ENCODE measurements at places on chromosomes 5 and 9.
A peak's percentile ranks its signal among the peaks of the same experiment; 100 is the strongest.

- DNase-seq = no peak
These were observed 36.4 kb downstream of the RNF180 start for GRCh38 chr5:64201996-64202395.

- DNase-seq = peak; percentile 57
These were observed 77.1 kb downstream of the MRPS27 start for GRCh38 chr5:72242796-72243475.

GRCh38 chr5:111946556-111946955, 189.6 kb upstream of the NREP start:
- DNase-seq = no peak

DNA sequence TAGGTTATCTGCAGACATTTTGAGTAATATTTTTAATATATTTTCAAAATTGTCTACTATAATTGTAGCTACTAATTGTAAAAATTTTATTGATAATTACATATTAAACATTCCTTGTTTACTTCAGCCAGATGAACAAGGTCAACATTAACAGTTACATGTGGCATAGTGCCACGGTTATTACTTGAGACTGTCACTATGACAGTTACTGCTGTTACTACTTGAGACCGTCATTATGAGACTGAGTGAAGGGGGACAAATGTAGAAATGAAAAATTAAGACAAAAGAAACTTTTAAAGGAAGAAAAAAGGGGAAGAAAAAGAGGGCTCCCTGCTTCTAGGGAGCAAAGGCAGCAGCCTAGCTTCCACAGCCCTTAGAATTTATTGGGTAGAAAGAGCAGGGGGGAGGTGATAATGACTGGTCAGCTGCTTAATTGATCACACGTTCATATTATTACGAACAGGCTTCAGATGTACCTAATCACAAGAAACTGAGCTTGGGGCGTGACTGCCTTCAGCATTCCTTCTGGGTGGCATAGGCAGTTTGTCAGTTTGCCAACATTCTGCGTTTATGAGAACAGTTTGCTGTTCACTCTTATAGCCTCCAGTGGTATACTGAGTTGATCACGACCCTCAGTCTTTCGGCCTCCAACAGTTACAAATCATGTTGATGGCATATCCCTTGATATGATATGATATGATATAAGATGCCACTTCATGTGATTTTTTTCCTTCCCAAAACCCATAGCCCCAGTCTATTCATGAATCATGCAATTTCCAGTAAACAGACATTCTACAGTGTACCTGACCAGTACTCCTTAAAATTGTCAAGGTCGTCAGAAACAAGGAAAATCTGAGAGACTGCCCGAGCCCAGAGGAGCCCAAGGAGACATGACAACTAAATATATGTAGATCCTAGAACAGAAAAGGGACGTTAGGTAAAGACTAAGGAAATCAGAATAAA, 13.1 kb downstream of the MARCHF6 start:
- no peak for DNase-seq

DNA sequence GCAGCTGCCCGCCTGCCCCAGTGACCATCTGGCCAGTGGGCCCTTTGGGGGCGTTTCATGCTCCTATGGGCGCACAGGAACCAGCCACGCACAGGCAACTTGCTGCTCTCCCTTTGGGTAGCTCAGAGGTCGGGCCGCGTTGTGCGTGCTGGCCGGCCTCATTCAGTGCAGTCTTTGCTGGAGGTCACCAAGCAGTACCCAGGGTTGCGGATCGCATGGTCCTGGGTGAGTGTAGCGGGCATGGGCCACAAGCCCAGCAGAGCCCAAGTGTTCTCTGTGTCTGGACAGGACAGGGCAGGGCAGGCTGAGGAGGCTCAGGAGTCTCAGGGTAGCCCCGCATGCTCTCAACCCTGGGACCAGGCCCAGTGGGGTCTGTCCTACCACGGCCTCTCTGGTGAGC, 9.9 kb upstream of the MRNIP start:
- DNase-seq = no peak
